ENCODE measurements at places on chromosomes 12 and 14.
A peak's percentile ranks its signal among the peaks of the same experiment; 100 is the strongest.

GRCh38 chr12:27274706-27275105, 30.6 kb downstream of the STK38L start:
- no peak for DNase-seq
- H3K4me1 ChIP-seq: peaks cover 90% of the 10 kb centered on the region
- H3K27ac ChIP-seq: peak overlapping the region; percentile 72
- no peaks in the 10 kb centered on the region for H3K27me3 ChIP-seq
- peaks cover 18% of the 10 kb centered on the region for H3K36me3 ChIP-seq
- no peak overlapping the region for H3K4me3 ChIP-seq

DNA sequence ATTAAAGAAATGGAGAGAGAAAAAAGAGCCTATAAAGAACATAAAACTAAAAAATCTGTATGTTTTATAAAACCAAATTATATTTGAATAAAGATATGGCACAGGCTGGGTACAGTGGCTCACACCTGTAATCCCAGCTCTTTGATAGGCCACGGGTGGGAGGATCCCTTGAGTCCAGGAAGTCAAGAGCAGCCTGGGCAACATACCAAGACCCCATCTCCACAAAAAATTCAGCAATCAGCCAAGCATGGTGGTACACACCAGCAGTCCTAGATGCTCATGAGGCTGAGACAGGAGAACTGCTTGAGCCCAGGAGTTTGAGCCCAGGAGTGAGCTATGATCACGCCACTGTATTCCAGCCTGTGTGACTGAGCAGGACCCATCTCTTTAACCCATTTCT, 74.9 kb downstream of the EPS8 start:
- no peak for DNase-seq
- peaks cover 79% of the 10 kb centered on the region for H3K4me1 ChIP-seq
- H3K27ac ChIP-seq: no peak overlapping the region
- no peak overlapping the region for H3K4me3 ChIP-seq
- H3K36me3 ChIP-seq: peaks cover 5% of the 10 kb centered on the region

DNA sequence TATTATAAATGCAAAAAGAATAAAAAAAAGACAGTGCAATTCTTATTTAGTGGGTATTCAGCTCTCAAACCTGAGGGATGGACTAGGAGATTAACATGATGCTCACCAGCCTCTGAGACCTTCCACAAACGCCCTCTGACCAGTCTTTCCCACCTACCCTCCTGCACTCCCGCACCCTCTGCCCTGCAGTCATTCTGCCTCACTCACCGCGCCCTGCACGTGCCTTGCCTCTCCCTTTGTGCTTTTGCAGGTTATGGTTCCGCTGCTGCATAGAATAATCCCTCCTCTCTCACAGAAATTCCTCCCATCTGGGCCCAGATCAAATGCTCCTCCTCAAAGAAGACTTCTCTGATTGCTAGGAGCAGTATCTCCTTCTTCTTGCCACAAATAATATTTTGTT, 28.5 kb upstream of the TMCC3 start:
- H3K4me1 ChIP-seq: no peaks in the 10 kb centered on the region
- H3K36me3 ChIP-seq: no peaks in the 10 kb centered on the region
- no peak for DNase-seq
- no peak overlapping the region for H3K4me3 ChIP-seq

DNA sequence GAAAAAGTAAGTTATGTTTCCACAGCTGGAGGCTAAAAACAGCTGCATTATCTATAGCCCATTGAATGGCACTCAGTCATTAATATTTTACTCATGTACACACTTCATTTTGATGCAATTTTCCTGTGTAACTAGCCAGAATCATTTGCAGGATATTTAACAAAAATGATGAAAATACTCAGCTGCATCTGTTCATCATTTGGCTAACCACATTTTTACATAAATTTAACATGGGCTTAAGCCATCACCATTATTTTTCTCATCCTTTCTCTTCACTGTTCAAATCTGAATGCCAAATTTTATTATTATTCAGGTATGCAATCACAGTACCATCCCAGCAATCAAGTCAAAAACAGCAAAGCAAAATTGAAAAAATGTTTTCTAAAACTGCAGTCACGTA, 41.8 kb downstream of the ATXN7L3B start:
- no peaks in the 10 kb centered on the region for H3K4me1 ChIP-seq
- no peak for DNase-seq
- no peaks in the 10 kb centered on the region for H3K36me3 ChIP-seq

- peaks cover 2% of the 10 kb centered on the region for H3K36me3 ChIP-seq
- H3K4me3 ChIP-seq: peak overlapping the region; percentile 74
- H3K4me1 ChIP-seq: peaks cover 42% of the 10 kb centered on the region
- no peaks in the 10 kb centered on the region for H3K27me3 ChIP-seq
Measured at GRCh38 chr14:105093431-105094192, 28.4 kb upstream of the GPR132 start.

- H3K27ac ChIP-seq: no peak overlapping the region
- H3K4me3 ChIP-seq: no peak overlapping the region
- no peaks in the 10 kb centered on the region for H3K4me1 ChIP-seq
- H3K36me3 ChIP-seq: no peaks in the 10 kb centered on the region
- H3K27me3 ChIP-seq: peaks cover 5% of the 10 kb centered on the region
Measured at GRCh38 chr14:63055631-63056030, 10.4 kb upstream of the KCNH5 start.

DNA sequence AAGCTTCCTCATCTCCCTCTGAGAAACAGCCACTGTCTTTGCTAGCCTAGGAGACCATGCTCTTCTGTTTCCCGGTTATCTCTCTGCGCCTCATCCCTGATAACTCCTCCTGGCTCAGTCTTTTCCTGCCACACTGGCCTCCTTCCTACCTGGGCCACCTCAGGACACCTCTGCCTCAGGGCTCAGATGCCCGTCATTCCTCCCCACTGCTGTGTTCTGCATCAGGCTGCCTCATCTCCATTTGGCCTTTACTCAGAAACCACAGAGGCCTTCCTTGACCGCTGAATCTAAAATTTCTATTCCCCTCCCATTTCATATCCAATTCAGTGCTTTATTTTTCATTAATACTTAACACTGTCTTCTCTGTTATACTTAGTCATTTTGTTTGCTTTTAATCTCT, 311.0 kb upstream of the RGS6 start:
- peaks cover 42% of the 10 kb centered on the region for H3K36me3 ChIP-seq
- peaks cover 34% of the 10 kb centered on the region for H3K4me1 ChIP-seq
- no peak overlapping the region for H3K27ac ChIP-seq
- DNase-seq: no peak

DNA sequence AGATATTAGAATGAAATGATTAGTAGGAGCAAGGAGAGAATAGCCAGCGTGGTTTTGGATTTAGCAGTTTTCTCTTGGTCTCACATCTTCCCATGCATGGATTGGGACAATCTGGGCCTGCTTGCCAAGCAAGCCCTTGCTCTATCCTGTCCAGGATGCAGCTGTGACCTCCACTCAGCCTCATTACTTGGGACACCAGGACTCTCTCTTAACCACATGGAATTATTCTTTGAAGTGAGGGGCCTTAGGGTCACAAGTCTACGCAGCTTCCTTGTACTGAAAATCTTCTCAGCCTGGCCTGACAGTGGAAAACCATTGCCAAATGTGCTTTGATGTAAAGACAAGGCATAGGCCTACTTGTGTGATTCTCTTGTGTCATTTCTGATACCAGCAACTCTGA, 28.0 kb upstream of the DCN start:
- peaks cover 37% of the 10 kb centered on the region for H3K4me1 ChIP-seq
- no peaks in the 10 kb centered on the region for H3K27me3 ChIP-seq
- H3K4me3 ChIP-seq: no peak overlapping the region

- peaks cover 13% of the 10 kb centered on the region for H3K27me3 ChIP-seq
- no peaks in the 10 kb centered on the region for H3K4me1 ChIP-seq
Measured at GRCh38 chr12:100553936-100554335, 19.5 kb upstream of the GAS2L3 start.

DNA sequence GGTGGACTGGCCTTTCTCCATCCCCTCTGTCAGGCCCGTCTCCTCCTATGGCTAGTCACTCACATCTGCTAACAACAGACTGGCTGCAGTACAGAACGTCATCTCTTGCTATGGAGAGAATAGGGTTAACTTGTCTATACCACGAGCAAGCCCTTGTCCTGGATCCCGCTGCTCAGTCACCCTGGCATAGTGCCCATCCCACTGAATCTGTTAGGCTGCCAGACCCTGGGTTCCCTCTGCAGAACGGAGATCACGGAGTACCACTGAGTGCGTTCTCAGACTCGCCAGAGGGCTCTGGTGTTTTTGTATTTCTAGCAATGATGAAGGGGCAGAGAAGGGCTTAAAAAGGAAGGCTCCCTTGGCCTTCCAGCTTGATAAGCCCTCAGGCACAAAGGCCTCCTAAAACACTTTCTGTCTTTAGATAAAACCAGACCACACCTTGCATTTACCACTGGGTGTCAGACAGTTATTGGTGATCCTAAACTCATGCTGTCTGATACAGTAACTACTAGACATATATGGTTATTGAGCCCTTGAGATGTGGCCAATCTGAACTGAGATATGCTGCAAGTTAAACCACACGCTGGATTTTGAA, 6.3 kb upstream of the NRIP2 start:
- no peak overlapping the region for H3K27ac ChIP-seq
- H3K4me1 ChIP-seq: peaks cover 30% of the 10 kb centered on the region
- H3K4me3 ChIP-seq: no peak overlapping the region
- no peak for DNase-seq
- no peaks in the 10 kb centered on the region for H3K36me3 ChIP-seq

- peaks cover 63% of the 10 kb centered on the region for H3K4me1 ChIP-seq
- no peak for DNase-seq
- peaks cover 4% of the 10 kb centered on the region for H3K36me3 ChIP-seq
- no peak overlapping the region for H3K27ac ChIP-seq
Measured at GRCh38 chr12:122067966-122068365, 10.6 kb upstream of the MLXIP start.

DNA sequence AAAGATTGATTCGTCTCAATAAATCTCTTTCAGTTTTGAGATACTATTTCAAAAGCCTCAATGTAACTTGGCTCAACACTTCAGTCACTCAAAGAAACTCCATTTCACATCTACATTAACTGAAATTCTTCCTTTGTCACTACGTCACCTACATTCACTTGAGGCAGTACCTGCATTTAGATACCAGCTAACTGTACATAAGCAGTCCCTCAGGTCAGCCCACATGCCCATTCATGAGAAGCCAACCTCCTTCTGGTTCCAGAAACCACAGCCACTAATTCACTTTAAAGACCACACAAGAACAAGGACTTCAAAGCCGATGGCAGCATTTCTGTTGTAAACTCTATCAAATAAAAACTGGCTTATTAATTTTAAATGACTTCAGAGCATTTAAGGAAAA, 43.0 kb downstream of the SETD3 start:
- H3K27me3 ChIP-seq: no peaks in the 10 kb centered on the region
- peaks cover 10% of the 10 kb centered on the region for H3K4me1 ChIP-seq
- no peak overlapping the region for H3K27ac ChIP-seq
- H3K4me3 ChIP-seq: no peak overlapping the region

DNA sequence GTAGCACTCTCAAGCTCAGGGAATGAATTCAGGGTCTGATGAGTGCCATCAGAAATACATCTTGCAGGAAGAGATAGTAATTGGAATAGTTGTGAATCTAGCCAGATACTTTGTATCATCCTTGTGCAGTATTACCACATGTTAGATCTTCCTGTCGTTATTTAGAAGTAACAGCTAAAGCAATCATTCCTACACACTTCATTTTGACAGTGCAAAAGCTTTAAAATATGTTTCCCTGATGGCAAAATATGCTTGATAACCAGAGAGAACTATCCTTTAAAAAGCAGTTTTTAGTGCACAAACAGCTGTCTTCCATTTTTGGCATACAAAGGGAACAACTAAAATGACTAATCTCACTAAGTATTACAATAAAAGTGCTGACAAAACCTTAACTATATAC, 149.5 kb upstream of the SLC38A2 start:
- H3K4me1 ChIP-seq: peaks cover 62% of the 10 kb centered on the region
- H3K36me3 ChIP-seq: no peaks in the 10 kb centered on the region
- peak overlapping the region; percentile 19 for H3K27ac ChIP-seq
- H3K27me3 ChIP-seq: no peaks in the 10 kb centered on the region
- H3K4me3 ChIP-seq: no peak overlapping the region

- peak overlapping the region; percentile 40 for H3K4me3 ChIP-seq
- DNase-seq: no peak
- no peaks in the 10 kb centered on the region for H3K27me3 ChIP-seq
- H3K4me1 ChIP-seq: peaks cover 72% of the 10 kb centered on the region
- no peaks in the 10 kb centered on the region for H3K36me3 ChIP-seq
- peak overlapping the region; percentile 95 for H3K27ac ChIP-seq
Measured at GRCh38 chr12:110270125-110270962, 10.7 kb upstream of the ATP2A2 start.

- no peak overlapping the region for H3K4me3 ChIP-seq
- H3K4me1 ChIP-seq: no peaks in the 10 kb centered on the region
- H3K27ac ChIP-seq: no peak overlapping the region
- H3K27me3 ChIP-seq: peaks cover 37% of the 10 kb centered on the region
- DNase-seq: no peak
Measured at GRCh38 chr12:117743761-117744160, 225.0 kb downstream of the KSR2 start.

- H3K27ac ChIP-seq: no peak overlapping the region
- no peak overlapping the region for H3K4me3 ChIP-seq
- peaks cover 4% of the 10 kb centered on the region for H3K4me1 ChIP-seq
- peaks cover 4% of the 10 kb centered on the region for H3K36me3 ChIP-seq
- peaks cover 2% of the 10 kb centered on the region for H3K27me3 ChIP-seq
Measured at GRCh38 chr14:92956961-92957360, 34.0 kb downstream of the CHGA start.

- H3K36me3 ChIP-seq: no peaks in the 10 kb centered on the region
- no peak overlapping the region for H3K4me3 ChIP-seq
- H3K4me1 ChIP-seq: no peaks in the 10 kb centered on the region
- H3K27me3 ChIP-seq: no peaks in the 10 kb centered on the region
Measured at GRCh38 chr12:71799106-71799505, 40.5 kb upstream of the TBC1D15 start.

DNA sequence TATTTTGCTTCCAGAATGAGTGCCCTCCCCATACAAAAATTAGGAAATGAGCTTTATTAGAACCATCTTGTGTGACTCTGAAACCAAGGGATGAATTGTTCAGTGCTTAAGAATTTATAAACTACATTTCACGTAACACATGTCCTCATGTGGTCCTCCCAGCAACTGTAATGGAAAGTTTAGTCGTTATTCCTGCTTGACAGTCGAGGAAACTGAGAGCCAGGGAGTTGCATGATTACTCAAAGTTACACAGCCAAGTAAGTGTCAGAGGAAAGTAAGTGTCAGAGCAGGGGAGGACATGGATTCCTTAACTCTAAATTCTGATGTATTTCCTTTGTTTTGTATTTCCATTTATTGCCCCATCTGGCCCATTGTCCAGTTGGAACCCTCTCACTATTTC, 453.9 kb downstream of the FUT8 start:
- peaks cover 3% of the 10 kb centered on the region for H3K27me3 ChIP-seq
- H3K4me1 ChIP-seq: no peaks in the 10 kb centered on the region
- no peak overlapping the region for H3K4me3 ChIP-seq
- H3K36me3 ChIP-seq: no peaks in the 10 kb centered on the region
